Stimulated activated CD4-positive, alpha-beta T cell treated with anti-CD3 and anti-CD28 coated beads, Interleukin-1b, Interleukin-23, amount 100 ng/mL, for 1 hour (primary cell): ENCODE measurements at places on chromosomes 1 and 21.

DNA sequence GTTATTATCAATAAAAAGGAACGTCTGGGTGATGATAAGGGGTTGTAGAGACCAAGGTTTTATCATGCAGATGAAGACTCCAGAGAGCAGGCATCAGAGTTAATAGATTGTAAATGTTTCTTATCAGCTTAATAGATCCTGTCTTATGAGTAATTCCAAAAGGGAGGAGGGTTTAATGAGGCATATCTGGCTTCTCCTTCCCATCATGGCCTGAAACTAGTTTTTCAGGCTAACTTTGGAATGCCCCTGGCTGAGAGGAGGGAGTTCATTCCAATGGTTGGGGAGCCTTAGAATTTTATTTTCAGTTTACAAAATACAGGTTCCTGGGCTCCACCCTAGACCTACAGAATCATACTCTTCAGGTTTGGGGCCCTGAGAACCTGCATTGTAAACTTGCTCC lies 13.5 kb downstream of the PLA2G2D start:
- no peak for DNase-seq

DNA sequence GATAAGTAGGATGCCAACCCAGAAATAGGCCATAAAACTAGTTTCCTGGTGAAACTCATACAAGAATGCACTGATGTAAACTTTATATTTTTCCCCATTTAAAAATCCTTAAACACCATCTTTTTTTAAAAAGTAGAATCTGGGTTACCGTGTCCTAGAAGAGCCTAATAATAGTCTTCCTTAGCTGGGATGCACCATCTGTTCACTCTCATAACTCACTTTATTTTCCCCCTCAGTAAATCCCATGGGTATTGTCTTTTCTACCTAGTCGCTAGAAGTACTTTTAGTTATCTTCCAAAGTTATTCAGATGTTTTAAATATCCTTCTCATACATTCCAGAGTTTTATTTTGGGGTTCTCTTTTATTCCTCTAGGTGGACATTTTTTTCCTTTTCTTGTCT lies 250.2 kb downstream of the PLA2G4A start:
- no peak for DNase-seq

DNA sequence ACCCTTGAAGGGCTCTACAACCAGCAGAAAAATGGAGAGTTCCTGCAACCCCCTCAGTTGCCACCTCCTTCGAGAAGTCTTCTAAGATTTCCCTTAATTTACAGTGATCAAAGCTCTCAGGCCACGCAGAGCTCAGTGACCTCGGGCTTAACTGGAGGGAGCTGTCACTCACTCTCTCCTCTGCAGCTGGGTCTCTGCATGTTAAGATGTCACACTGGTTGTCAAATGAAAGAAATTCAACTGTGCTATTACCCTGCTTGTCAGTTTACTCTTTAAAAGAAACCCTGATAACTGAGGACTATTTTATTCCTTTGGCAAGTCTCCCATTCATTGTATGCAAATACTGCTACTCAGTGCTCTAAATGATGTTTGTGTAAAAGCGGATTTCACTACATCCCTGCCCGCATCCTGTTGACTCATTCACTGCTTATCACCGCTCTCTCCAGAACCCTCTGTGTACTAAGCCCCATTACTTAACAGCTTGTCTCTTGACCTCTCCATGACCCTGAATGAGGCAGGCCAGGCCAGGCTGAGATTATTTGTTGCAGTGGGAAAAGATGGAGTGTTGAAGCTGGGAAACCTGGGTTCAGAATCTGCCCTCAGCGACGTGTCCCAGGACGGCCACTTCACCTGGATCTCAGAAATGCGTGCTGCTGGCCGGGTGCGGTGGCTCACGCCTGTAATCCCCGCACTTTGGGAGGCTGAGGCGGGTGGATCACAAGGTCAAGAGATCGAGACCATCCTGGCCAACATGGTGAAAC lies 13.7 kb downstream of the DHRS3 start:
- DNase-seq = no peak

DNA sequence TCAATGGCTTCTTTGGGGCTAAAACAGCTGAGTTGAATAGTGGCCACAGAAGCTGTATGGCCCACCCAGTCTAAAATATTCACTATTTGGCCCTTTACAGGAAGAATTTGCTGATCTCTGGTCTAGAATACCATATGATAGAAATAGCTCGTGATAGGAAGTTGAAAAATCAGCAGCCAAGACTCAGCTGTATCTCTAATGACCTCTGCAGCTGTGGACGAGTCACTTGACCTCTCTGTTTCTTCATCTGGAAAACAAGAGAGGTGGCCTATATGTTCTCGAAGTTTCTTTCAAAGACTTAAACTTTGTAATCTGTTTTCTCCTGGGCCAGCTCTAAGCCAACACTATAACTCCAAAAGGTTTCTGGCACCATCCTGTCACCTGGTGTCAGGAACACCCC lies 129.2 kb downstream of the ZBTB18 start:
- no peak for DNase-seq

DNA sequence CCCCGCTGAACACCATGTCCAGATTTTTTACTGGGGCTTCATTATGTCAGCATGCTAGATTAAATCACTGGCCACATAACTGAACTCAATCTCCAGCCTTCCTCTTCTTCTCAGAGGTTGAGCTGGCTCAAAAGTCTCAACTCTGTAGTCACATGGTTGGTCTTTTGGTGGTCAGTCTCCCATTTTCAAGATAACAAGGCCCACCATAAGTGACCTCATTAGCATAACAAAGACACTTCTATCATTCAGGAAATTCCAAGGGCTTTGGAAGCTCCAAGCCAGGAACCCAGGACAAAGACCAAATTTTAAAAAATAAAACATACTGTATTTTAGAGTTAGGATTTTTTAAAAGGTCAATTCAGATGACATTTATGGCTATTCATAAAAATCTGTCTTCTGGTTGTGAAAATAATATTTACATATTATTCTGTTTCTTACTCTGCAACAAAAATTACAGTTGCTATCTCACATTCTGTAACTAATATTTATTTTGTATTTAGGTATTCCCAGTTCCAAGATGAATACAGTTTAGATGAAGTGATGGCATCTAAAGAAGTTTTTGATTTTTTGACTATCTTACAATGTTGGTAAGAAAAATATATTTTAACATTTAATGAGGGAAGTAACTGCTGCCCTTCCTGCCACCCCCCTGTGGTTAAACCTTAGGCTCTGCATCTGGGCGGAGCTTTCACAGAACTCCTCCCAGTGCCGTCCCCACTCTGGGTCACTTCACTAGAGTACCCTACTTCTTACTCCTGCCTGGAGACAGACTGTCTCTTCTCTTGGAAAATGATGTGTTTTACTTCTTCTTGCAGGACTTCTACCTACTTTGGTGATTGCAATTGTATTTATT lies 49.3 kb downstream of the SCP2 start:
- DNase-seq = no peak

DNA sequence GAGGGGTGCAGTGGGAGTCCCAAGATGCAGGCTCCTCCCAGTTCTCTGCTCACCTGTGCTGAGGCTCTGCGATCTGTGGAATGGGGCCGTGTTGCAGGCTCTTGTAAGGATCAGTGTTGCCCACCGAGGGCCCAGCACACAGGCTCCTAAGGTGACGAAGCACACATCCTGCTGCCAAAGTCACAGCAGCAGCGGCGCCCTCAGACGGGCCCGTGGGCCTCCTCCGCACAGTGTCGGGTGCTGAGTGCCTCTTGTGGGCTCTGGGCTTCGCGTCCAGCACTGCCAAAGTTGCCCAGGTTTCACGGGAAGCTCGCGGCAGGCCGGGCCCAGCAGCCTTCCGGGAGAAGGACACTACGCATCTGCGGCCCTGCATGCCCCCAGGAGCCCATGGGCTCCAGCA lies 72.1 kb upstream of the ABCG1 start:
- DNase-seq = no peak

DNA sequence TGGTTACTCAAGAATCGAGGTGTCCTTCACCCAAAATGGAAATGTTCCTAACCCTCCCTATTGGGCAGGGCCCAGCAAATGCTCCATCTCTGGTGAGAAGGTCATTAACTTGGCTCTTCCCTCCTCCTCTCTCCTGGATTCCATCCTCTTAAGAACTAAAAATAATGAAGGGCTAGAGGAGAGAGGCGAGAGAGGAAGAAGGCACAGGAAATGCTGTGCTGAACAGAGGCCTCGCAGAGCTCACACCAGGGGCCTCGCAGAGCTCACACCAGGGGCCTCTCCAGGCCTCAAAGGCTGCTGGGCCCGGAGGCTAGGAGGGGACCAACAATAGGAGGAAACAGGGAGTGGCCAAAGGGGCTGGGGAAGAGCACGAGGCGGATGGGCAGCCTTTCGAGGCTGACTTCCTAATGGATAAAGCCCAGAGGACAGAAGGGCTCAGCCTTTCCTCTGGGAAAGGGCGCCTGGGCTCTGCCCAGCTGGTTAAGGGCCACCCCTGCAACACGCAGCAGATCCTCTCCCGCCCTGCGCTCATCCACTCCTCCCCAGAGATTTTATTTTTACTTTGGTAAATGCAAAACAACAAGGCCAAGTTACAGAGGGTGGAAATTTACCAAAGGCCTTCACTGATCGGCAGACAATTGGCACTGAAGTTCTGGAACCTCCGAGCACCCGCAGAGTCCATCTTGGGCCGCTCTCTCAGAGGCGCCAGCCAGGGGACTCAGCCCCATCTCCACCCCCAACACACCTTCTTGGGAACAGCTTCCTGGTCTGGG lies 78.5 kb downstream of the ITPKB start:
- DNase-seq = no peak

- no peak for DNase-seq
Observed at GRCh38 chr1:67824766-67825165, 8.5 kb downstream of the GNG12 start.

- no peak for DNase-seq
Observed at GRCh38 chr1:154621875-154622274, 13.9 kb upstream of the ADAR start.

- no peak for DNase-seq
Observed at GRCh38 chr1:221459558-221459957, 282.3 kb downstream of the DUSP10 start.

- no peak for DNase-seq
Observed at GRCh38 chr1:30893776-30894507, 14.6 kb downstream of the SDC3 start.

- no peak for DNase-seq
Observed at GRCh38 chr21:44907225-44907965, 13.3 kb downstream of the ITGB2 start.
